ENCODE measurements at places on chromosomes 13 and 19. TPM values are rescaled to one million over a fixed set of nuclear protein-coding genes. Genes with fewer than 3 reads are reported as not detected.

- no peak for DNase-seq
Measured at GRCh38 chr13:82506805-82507414, 1375.4 kb downstream of the SLITRK1 start.

GRCh38 chr13:29664591-29664990 is 69.1 kb upstream of the SLC7A1 start:
- DNase-seq, result no peak

LHB gene
- polyA plus RNA-seq, result not detected

DNA sequence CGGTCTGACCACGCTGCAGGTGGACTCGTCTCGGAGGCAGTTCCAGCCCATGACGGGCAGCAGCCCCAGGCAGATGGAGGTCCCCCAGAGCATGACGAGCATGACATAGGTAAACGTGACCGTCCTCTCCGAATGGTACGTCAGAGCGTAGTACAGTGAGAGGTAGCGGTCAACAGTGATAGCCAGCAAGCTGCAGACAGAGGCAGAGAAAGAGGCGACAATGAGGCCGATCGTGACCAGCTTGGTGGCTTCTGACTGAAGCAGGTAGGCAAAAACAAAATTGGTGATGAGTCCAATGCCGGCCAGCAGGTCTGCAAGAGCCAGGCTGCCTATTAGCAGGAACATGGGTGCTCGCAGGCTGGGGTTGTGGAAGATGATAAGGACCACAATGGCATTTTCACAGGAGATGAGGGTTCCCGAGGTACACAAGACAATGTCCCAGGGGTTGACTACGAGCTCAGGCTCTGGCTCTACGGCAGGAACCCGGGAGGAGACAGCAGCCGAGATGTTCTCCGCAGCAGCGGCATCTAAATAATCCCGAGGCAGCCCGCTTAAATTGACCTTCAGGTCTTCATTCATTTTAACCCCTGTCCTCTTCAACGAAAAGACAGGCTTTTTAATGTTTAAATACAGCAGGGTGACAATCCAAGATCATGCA is 1.2 kb downstream of the GPR12 start:
- peak; percentile 21 for DNase-seq

DNA sequence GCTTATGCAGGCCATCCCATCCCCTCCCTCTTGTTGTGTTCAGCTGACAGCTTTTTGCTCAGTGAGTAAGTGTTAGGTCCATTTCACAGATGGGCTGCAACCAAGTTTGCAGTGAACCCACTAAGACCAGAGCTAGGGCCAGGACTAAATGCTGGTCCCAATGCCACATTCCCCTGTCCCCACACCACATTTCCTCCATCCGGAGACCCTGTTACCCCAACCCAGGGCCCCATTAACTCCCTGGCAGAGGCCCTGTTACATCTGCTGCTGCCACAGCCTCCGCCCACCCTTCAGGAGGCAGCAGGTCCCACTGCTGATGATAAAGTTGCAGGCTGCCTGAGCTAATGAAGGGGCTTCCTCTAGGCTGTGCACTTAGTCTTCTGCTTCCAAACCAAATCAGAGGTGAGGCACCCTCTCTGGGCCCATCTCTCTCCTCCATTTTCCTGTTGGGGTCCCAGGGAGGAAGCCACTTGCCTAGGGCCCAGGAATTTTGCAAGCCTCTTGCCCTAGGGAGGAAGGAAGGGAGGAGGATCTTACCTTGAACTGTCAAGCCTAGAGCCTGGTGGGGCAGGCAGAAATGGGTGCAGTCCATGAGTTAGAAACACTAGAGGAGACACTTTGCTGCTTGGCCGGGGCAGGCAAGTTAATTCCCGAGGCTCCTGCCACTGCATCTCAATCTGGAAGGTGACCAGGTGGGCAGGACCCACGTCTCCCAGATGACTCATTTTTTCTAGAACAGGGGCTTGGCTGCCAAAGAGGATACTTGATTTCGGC is 3.4 kb upstream of the USF2 start:
- no peak for DNase-seq

- no peak for DNase-seq
Measured at GRCh38 chr13:100662468-100663211, 12.0 kb downstream of the TMTC4 start.

DNA sequence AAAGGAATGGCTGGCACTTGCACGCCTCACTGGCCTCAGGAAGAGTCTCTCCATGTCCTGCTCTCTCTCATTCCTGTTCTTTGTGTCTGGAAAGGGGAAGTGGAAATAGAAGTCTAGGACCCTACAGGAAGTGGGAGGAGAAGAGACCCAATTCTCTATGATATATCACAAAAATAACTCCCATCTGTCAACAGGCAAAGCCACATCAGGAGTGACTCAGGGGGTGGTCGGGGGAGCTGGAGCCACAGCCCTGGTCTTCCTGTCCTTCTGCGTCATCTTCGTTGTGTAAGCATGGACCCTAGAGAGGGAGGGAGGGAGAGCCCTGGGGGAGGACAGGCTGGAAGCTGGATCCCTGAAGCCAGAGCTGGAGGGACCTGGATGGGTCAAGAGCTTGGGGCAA is 3.0 kb downstream of the SIGLEC9 start:
- DNase-seq, result no peak

GRCh38 chr19:3467437-3468198 is 12.7 kb downstream of the SMIM24 start:
- no peak for DNase-seq

ZNF71 gene
- 4.7 TPM for polyA plus RNA-seq

CALR3 gene
- polyA plus RNA-seq, result 0.42 TPM

DNA sequence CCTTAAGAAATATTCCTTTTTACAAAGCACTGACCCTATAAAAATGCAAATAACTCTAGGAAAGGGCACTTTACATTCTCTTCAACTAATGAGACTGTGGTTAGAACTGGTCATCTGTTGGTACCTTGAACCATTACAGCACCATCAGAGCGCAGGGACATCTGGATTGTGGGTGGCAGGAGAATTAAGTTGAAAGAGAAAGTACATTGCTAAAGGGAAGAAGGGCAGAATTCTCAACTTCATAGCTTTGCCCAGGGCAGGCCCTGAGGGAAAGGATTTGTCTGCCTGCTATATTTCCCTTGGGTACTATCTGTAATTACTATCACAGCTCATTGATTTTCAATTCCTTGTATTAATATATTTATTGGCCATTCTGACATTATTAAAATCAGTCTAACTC is 196.8 kb downstream of the KLF12 start:
- no peak for DNase-seq

GRCh38 chr13:20700288-20700687 is 3.2 kb upstream of the IL17D start:
- no peak for DNase-seq

C3 gene
- polyA plus RNA-seq, result 7.5 TPM

Measured in GM23338 (cell line).